Colonic mucosa (tissue), 4 donors: ENCODE measurements at places on chromosomes 6 and 20. TPM values are rescaled to one million over a fixed set of nuclear protein-coding genes. Genes with fewer than 3 reads are reported as not detected.
A peak's percentile ranks its signal among the peaks of the same experiment; 100 is the strongest.

GRCh38 chr6:21987501-21987957, 309.3 kb downstream of the PRL start:
- peak; percentile 80 for DNase-seq

DNA sequence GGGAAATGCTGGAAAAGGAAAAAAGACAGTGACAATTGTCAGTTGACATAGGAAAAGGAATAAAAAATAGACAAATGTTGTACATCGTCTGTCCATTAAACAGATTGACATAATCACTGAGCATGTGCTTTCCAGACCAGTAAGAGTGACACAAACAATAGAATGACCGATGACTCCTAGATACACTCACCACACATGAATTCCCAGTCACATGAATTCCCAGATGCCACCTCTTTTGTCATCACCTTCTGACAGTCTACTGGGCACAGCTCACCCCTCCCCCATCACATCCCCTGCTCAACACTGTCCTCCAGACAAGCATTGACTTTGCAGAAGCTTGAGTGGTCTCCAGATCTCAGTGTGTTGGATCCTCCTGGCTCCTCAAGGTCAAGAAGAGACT, 25.9 kb downstream of the POM121L2 start:
- DNase-seq: no peak

DNA sequence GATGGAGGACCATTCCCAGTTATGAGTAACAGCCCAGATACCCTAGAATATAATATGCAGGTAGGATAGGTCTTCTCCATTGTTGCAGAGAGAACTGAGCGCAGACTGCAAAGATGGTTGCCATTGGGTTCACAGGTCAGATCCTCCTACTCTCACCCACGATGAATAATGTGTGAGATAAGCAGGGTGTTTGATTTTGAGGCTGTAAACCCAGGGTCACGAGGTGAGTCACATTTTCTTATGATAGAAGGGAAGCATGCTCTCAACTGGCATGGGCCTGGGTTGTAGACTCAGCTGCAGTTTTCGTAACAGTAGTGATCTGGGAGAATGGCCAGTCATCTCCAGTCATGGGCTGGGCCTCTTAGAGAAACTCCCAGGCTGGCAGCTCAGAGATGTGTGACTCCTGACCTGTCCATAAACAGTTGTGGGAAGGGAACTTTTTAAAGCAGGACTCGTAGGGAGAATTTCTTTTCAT, 74.2 kb downstream of the CD164 start:
- peak; percentile 87 for DNase-seq

- DNase-seq: peak; percentile 75
These were observed 541 bp downstream of the SNX21 start for GRCh38 chr20:45833883-45834796.

- DNase-seq: no peak
These were observed 134.6 kb upstream of the EEF1E1 start for GRCh38 chr6:8236956-8237355.

DNA sequence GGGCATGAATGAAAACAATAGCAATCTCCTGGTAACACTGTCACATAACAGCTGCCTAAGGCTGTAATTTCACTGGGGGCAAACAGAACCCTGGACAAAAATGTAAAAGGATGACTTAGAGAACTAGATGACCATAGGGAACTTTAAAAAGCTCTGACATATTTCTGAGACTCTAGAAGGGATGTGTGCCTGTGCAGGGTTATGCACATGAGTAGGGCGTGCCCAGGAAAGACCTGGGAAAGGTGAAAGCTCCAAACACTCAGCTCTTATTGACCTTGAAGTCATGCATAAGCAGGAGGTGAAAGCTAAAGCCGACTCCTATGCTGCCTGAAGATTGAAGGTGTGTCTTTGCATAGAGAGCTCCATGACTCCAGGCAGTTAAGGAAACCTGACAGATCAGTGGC, 118.4 kb upstream of the BTBD3 start:
- no peak for DNase-seq

- DNase-seq: no peak
These were observed 147.0 kb downstream of the TBC1D32 start for GRCh38 chr6:121187200-121187832.

- DNase-seq: peak; percentile 25
These were observed 186.3 kb downstream of the ADGB start for GRCh38 chr6:146785001-146785585.

- no peak for DNase-seq
These were observed 64.2 kb upstream of the CCN6 start for GRCh38 chr6:111989743-111990142.

GRCh38 chr6:154134471-154135147, 95.6 kb downstream of the OPRM1 start:
- DNase-seq: no peak

GRCh38 chr20:46699651-46700359, 9.6 kb upstream of the SLC2A10 start:
- no peak for DNase-seq

DNA sequence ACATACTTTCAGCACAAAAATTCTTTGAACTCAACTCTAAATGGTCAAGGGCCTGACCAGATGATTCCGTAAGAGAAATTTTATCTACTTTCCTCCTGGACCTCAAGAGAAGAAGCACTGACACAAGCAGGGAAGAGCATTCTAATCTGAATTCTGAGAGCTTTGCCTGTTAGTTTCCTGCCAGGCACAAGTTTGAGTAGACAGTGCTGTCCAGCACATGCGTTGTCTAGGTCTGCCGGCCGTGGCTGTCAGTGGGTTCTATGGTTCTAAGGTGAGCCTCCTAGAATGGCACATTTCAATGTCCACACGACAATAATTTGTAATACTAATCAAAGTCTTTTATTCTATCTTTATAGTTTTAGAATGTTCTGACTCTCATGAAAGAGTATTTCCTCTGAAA, 91.9 kb downstream of the RFPL4B start:
- no peak for DNase-seq

GRCh38 chr20:49656304-49656703, 57.4 kb downstream of the B4GALT5 start:
- DNase-seq: no peak

DNA sequence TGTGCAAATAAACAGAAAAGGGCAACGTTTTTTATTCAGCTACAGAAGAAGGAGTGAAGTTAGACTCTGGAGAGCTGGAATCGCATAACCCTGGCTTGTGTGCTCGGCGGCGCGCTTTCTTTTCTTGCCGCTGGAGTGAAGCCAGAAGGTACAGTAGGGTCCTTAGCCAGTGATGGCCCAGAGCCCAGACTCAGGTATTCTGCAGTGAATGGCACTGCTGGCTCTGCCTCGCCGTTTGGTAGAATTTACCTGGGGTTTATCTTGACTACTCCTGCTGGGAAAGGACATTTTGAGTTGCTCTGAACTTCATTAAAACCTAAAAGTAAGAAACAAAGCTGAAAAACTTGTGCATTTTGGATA, 56.9 kb upstream of the TIAM2 start:
- DNase-seq: no peak

- no peak for DNase-seq
These were observed 182.9 kb upstream of the CST7 start for GRCh38 chr20:24766143-24766527.

DNA sequence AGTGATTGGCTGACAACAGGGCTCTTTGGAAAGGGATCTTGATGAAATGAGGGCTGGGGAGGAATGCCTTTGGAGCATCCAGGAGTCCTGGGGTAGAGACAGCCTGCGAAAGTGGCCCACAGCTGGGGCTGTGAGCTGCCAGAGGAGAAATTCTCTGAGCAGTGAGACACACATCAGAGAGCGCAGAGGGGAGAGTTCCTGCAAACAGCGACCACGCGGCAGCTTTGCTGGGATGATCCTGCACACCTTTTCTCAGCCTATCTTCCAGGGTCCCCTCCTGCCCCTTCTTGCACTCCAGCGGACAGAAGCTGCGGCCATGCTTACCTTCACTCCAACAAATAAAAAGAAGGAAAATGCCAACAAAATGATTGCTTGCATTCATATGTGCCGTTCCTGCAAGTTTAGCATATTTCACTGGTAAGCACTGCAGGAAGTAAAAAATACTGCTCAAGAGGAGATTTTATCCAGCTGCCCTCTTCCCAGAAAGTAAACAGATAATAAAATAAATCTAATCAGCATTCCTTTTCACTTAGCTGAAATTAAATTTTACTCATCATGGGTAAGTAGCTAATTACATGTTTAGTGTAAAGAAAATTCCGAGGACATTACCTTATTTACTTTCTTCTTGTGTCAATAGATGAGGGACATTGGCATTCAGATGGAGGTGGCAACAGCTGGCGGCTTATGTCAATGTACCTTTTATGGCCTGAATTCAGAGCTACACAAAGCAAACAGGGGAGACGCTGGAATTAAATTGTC, 339.9 kb upstream of the ARID1B start:
- peak; percentile 45 for DNase-seq

DNA sequence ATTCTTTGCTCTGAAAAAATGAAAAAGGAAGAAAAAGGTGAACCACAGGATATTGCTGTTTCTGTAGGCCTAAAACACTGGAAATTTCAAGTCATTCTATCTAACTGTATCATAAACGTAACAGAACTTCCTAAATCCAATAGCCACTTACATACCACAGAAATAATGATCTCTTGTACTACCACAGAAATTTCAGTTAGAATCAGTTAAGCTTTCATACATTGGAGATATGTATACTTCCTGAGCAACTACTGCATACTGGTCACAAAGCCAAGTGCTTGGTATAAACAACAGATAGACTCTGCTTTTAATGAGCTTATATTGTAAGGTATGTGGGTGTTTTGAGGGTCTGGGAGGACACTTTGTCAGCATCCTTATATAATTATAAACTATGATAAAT, 38.6 kb downstream of the VTA1 start:
- no peak for DNase-seq

DNA sequence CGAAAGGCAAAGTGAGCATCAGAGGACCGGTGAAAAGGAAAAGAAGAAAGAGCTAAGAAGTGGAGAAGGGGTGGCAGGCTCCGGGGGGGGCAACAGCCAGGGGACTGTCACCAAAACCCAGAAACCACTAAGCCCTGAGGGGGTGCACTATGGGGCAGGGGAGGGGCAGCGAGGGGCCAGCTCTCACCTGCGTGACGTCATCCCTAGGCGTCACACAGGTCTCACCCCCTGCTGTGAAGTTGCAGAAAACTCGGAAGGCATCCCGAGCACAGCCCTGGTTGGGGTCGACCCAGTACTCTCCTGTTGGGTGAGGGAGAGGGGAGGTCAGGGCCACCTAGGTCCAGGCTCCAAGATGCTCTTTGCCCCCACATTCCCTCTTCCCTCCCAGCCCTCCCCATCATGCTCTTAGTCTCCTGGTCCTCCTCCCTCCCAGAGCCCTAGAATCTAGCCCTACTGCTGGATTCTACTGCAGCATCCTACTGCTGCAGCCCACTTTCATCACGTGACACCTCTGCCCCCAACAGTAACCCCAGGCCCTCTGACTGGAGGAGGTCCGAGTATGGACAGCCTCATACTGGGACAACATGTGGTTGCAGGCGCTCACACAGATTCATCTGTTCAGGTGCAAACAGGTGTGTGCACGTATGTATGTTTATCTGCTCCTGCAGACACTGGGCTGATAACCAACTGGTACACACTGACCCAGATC, 27.4 kb downstream of the COL11A2 start:
- DNase-seq: no peak

DNA sequence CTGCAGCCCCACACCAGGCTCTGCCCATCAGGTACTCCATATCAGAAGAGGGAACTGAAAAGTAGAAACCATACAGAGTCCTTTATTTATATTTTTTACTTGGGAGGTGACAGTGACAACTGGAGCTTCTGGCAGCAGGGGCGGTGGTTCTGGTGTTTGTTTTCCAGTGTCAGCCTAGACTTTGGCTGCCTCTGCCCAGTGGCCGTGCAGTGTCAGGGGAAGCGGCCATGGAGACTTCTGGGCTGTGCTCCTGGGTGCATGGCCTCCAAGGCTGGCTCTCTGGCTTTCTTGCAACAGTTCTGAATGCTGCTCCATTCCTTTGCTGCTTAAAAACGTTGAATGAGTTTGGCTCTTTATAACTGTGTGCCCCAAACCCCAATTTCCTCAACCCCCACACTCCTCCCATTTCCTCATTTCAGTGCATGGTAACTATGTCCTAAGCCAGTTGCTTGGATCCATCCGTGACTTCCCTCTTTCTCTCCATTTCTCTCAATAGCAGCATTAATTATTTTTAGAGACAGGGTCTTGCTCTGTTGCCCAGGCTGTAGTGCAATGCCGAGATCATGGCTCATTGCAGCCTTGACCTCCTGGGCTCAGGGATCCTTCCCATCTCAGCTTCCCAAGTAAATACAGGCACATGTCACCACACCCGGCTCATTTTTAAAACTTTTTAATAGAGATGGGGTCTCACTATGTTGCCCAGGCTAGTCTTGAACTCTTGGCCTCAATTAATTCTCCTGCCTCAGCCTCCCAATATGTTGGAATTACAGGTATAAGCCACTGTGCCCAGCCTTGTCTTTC, 141.1 kb upstream of the SGK1 start:
- no peak for DNase-seq

- no peak for DNase-seq
These were observed 590.6 kb downstream of the QKI start for GRCh38 chr6:164005004-164005711.

- DNase-seq: no peak
These were observed 115.9 kb downstream of the QRSL1 start for GRCh38 chr6:106745197-106745770.

GRCh38 chr20:48393737-48394314, 434.0 kb downstream of the PREX1 start:
- DNase-seq: no peak

- no peak for DNase-seq
These were observed 1.1 kb downstream of the NT5DC1 start for GRCh38 chr6:116101790-116102189.

- DNase-seq: no peak
These were observed 55.5 kb downstream of the SLC22A2 start for GRCh38 chr6:160203076-160203475.

DNA sequence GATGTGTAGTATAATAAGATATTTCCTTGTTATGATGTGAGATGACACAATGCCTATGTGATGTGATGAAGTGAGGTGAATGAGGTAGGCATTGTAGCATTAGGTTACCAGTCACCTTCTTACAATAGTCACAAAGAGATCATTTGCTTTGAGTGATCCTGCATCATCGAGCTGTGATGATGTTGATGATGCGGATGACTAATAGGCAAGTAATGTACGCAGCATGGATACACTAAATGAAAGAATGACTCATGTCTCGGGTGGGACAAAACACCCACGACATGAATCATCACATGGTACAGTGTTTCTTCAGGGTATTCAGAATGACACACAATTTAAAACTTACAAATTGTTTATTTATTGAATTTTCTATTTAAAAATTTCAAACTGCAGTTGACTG, 806.3 kb upstream of the GJE1 start:
- DNase-seq: no peak

Gene ZC2HC1B
- total RNA-seq: not detected

Gene SIGLEC1
- 4.6 TPM for total RNA-seq

Gene HCRTR2
- not detected for total RNA-seq

Gene REM1
- total RNA-seq: 0.44 TPM

Gene FKBP1C
- 1.8 TPM for total RNA-seq

Gene PLA2G7
- 1.2 TPM for total RNA-seq

Gene ZFP57
- total RNA-seq: not detected

Gene RGS17
- total RNA-seq: 0.25 TPM

Gene GTSF1L
- total RNA-seq: not detected

Gene SPATS1
- total RNA-seq: not detected

Gene FAM83C
- not detected for total RNA-seq

Gene PAX1
- total RNA-seq: not detected
